ENCODE measurements at places on chromosomes 13 and 19. TPM values are rescaled to one million over a fixed set of nuclear protein-coding genes. Genes with fewer than 3 reads are reported as not detected.

The SERPINE3 gene
- 0.07 TPM for total RNA-seq

The SH2D3A gene
- total RNA-seq, result 26.6 TPM

The CGB2 gene
- total RNA-seq, result not detected

The OR7C1 gene
- total RNA-seq, result not detected

The FFAR3 gene
- total RNA-seq, result not detected
